ENCODE measurements at places on chromosomes 16 and 17.

DNA sequence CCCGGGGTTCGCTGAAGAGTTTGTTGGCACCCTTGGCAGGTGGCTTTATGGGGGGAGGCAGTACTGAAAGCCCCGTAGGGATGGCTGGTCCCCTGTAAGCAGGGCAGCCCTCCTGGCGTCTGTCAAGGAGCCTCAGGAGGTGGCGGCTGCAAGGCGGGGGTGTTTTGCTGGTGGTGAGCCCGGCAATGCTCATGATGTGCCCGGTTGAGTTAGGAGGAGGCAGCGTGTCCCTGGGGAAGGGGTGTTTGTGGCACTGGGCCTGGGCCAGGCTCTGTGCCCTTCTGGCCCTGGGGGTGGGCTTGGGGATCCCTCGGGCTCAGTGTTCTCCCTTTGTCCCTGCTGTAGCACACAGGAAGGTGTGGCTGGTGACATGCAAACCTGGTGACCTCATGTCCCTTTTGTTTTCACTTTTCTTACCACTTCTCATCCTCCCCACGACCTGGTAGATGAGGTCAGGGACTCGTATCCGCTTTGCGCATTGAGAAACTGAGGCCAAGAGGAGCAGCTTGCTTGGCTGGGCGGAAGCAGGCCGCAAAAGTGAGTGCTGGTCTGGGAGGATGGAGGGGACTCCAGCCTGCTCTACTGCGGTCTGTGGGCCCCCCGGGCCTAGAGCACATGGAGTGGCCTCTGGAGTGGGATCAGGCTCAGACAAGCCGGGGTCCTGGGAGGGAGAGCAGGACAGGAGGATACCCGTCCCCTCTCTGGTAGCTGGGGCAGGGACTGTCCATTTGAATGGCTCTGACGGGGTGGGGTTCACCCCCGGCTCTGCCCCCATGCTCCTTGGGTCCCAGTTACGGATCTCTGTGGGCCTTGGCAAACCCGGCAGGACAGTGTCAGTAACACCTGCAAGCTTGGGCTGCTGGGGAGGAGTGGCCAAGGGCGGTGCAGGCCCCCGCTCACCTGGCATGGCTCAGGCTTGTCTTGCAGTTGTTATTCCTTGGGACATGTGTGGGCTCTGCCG, 2.2 kb downstream of the SNN start:
- no peak for DNase-seq
- H3K4me3 ChIP-seq, result no peak overlapping the region
- no peaks in the 10 kb centered on the region for H3K36me3 ChIP-seq
- H3K27ac ChIP-seq, result peak overlapping the region; percentile 55
- peaks cover 40% of the 10 kb centered on the region for H3K4me1 ChIP-seq
- no peaks in the 10 kb centered on the region for H3K27me3 ChIP-seq

DNA sequence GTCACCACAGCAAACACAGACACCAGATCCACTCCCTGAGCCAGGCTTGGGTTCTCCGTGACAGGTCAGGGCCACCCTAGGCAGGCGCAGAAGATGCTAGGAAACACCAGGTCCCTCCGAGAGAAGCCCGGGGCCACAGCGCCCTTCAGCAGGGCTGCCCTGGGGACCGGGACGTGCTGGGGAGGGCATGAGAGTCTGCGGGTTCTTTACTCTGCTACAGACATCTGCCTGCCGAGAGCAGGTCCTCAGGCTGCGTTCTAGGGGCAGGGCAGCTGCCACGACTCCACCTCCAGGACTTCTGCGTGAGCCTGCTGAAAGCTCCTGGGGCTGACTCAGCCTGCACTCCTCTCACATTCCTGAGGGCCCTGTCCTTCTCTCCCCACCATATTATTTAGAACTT, 11.4 kb downstream of the MYLK3 start:
- H3K4me1 ChIP-seq, result peaks cover 4% of the 10 kb centered on the region
- H3K36me3 ChIP-seq, result no peaks in the 10 kb centered on the region
- no peaks in the 10 kb centered on the region for H3K27me3 ChIP-seq
- peak overlapping the region; percentile 41 for H3K27ac ChIP-seq

GRCh38 chr17:50790618-50791017, 23.3 kb upstream of the ANKRD40CL start:
- no peak overlapping the region for H3K4me3 ChIP-seq
- DNase-seq, result no peak
- no peaks in the 10 kb centered on the region for H3K36me3 ChIP-seq
- H3K27ac ChIP-seq, result no peak overlapping the region
- H3K4me1 ChIP-seq, result no peaks in the 10 kb centered on the region

DNA sequence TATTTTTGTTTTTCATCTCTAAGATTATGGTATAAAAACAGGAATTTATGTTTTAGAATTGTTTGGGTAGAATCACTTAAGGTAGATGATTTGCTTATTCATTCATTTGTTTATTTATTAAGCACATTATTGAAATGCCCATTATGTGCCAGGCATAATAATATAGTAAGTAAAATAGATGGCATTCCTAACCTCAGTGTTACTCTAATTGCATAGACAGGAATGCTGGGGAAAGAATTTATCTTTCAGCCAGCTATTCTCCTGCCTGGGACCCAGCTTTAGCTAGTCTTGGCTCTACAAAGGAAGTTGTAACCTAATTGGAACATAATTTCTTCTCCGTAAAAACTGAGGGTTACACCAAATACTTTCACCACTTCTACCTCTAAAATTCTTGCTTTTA, 44.6 kb downstream of the NFAT5 start:
- H3K36me3 ChIP-seq, result no peaks in the 10 kb centered on the region
- H3K4me1 ChIP-seq, result peaks cover 6% of the 10 kb centered on the region
- H3K27me3 ChIP-seq, result no peaks in the 10 kb centered on the region
- no peak for DNase-seq
- no peak overlapping the region for H3K27ac ChIP-seq
- H3K4me3 ChIP-seq, result no peak overlapping the region

DNA sequence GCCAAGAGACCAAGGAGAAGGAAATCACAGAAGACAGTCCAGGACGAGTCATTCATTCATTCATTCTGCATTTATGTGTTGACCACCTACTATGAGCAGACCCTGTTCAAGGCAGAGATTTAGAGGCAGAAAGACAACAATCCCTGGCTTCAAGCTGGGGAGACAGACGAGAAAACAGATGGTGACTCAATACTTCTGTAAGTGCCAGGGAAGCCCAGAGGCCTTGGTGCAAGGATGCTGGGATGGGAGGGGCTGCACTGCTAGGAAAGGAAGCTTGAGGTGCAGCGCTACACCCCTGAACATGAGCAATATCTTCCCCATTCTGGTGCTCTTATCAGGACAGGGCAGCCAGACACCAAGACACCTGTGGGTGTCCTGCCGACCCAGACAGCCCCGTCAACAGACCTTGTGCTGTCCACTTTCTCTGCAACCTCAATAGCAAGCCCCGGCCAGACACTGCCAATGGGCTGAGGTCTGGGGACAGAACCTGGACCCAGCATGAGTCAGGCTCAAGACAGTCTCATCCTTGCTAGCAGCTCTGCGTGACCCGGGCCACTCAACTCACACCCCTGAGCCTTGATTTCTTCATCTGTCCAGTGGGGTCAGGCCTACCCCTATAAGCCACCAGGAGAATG, 163.5 kb downstream of the COPRS start:
- H3K4me1 ChIP-seq, result peaks cover 10% of the 10 kb centered on the region
- H3K27ac ChIP-seq, result no peak overlapping the region
- H3K4me3 ChIP-seq, result no peak overlapping the region
- no peaks in the 10 kb centered on the region for H3K27me3 ChIP-seq
- DNase-seq, result no peak

- DNase-seq, result no peak
- H3K27me3 ChIP-seq, result no peaks in the 10 kb centered on the region
- H3K4me3 ChIP-seq, result no peak overlapping the region
- no peak overlapping the region for H3K27ac ChIP-seq
- no peaks in the 10 kb centered on the region for H3K36me3 ChIP-seq
Measured at GRCh38 chr16:64654178-64654577, 467.7 kb downstream of the CDH11 start.

- H3K4me3 ChIP-seq, result no peak overlapping the region
- no peaks in the 10 kb centered on the region for H3K36me3 ChIP-seq
- no peaks in the 10 kb centered on the region for H3K27me3 ChIP-seq
- DNase-seq, result peak; percentile 28
Measured at GRCh38 chr16:25838724-25839186, 147.0 kb downstream of the HS3ST4 start.

GRCh38 chr17:11356371-11356770, 115.4 kb downstream of the SHISA6 start:
- H3K36me3 ChIP-seq, result no peaks in the 10 kb centered on the region
- H3K4me1 ChIP-seq, result no peaks in the 10 kb centered on the region
- H3K27ac ChIP-seq, result no peak overlapping the region
- H3K27me3 ChIP-seq, result no peaks in the 10 kb centered on the region
- H3K4me3 ChIP-seq, result no peak overlapping the region

DNA sequence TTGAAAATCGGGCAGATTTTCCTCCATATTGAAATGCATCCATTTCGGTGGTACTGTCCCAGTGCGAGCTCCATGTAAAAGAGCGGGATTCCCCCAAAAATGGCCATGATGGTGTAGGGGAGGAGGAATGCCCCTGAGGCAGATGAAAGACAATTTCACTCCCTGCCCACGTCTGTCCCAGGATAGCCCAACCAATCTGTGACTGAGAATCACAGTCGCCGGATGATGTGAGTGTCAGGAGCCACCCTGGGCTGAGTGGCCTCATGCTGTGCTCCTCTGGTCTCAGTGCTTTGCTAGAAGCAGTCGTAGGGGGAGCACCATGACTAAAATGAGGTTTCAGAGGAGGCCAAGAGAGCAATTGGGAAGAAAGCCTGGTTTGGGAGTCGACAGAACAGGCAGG, 16.7 kb downstream of the SLC6A4 start:
- no peaks in the 10 kb centered on the region for H3K27me3 ChIP-seq
- no peaks in the 10 kb centered on the region for H3K4me1 ChIP-seq
- no peak overlapping the region for H3K4me3 ChIP-seq
- DNase-seq, result no peak
- H3K27ac ChIP-seq, result no peak overlapping the region

- no peaks in the 10 kb centered on the region for H3K27me3 ChIP-seq
- H3K36me3 ChIP-seq, result no peaks in the 10 kb centered on the region
- no peak overlapping the region for H3K4me3 ChIP-seq
- H3K27ac ChIP-seq, result no peak overlapping the region
Measured at GRCh38 chr16:85759631-85760419, 8.9 kb upstream of the C16orf74 start.

All from testis (tissue), 5 donors.